Midbrain (tissue), 1 donor: ENCODE measurements at places on chromosomes 16 and 17.

GRCh38 chr16:9159839-9160550 is 68.6 kb downstream of the HAPSTR1 start:
- peak; percentile 74 for DNase-seq

DNA sequence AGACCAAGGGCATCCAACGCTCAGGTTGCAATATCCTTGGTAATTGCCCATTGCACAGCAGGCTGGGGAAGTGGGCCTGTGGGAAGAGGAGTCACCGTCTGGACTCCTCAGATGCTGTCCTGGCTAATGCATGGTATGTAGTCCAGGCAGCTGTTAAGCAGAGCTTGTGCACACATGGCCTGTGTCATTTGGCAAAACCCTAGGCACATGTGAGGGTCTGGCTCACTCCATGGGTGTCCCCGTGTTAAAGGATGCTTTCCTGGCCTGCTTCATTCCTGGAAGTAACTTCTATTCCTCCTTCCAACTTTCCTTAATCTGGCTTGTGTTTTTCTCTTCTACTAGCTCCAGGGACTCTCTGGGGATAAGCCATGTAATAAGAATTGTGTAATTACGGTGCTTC is 378.0 kb upstream of the CA10 start:
- DNase-seq = no peak

DNA sequence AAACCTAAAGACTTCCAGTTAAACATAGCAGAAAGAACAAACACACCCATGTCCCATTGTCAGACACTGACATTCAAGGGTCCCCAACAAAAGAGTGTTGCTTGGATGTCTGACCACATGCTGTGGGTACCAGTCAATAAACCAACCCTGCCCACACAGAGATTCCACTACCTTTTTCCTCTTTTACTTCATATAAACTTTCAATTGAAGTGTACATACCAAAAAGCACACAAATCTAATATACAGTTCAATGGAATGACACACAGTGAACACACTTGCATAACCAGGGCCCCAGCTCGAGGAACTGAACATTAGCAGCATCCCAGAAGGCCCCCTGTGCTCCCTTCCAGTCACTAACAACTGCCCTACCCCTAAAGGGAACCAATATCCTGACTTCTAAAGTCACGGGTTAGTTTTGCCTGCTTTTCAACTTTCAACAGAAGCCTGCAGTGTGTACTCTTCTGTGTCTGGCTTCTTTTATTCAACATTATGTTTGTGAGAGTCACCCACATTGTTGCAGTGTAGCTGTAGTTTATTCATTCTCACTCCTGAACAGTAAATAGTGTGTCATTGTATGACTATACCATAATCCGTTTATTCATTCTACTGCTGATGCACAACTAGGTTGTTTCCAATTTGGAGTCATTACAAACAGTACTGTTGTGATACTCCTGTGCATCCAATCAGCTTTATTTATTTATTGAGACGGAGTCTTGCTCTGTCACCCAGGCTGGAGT is 18.0 kb downstream of the CFDP1 start:
- no peak for DNase-seq

DNA sequence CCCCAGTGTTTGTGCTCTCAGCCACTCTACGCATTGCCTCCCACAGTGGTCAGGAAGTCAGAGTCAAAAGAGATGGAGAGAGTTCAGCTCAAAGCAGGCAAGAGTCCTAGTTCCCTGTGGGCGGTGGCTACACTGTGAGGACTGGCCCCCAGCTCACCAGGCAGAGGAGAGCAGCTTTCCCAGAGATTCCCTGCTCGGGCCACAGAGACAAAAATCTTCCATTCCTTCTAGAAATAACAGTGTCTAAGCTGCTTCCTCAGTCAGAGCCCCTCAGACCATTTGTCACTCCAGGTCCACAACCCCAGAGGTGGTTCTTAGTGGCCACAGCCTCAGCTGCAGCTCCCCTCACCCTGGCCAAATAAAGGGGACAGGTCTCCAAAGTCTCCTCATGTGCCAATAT is 263.0 kb upstream of the RPL38 start:
- DNase-seq = no peak

DNA sequence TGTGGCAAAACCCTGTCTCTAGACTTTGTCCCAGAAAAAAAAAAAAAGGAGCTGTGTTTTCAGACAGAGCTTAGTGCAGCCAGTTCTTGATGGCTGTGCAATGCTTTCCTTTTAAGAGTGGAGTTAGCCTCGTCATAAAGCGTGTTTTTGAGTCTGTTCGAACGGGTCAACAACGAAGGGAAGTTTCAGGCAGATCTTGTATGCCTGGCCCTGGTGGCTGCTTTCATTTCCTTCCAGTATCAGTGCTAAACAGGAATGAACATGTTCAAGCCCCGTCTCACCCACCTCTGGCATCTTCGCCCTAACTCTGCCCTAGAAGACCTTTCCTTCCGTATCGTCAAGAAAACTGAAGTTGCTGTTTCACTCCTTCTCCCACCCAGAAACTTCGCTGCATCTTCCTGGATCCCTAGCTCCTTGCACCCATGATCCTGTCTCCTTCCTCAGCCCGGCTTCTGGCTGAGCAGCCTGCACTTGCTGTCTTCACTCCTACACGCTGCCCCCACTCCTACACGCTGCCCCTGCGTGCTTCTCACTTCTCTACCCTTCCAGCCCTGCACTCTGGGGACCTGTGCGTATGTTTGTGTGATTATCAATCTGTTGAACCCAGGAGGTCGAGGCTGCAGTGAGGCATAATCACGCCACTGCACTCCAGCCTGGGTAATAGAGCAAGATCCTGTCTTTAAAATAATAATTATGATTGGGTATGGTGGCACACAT is 55.3 kb downstream of the USP10 start:
- DNase-seq = no peak

GRCh38 chr17:75350706-75351105 is 54.8 kb downstream of the GRB2 start:
- DNase-seq = no peak

DNA sequence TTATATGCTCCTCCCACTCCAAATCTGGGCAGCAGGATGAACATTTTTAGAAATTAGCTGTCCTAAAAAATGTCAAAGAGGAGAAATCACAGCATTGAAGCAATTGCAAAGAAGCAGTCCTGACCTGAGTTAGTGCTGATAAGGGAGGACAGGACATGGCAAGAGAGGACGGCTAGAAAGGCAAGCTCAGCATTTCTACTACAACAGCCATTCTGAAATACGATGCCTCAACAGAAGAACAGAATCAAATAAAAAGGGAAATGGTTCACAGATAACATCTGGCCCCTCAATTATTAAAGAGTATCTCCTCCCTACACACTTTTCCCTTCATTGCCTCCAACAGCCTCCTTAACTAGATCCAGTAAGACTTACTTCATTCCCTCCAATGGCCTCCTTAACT is 18.3 kb downstream of the VPS53 start:
- no peak for DNase-seq

- DNase-seq = no peak
These were observed 12.9 kb upstream of the ODF4 start for GRCh38 chr17:8326511-8327302.

DNA sequence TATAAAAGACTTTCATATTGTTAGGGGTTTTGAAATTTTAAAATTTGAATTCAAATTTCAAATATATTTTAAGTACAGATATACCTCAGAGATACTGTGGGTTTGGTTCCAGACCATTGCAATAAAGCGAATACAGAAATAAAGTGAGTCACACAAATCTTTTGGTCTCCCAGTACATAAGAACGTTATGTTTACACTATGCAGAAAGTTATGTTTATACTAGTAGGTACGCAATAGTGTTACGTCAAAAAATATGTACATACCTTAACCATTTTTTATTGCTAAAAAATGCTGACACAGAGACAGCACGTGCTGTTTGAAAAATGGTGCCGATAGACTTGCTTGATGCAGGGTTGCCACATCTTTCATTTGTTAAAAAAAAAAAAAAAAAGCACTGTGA is 19.7 kb downstream of the NUP88 start:
- DNase-seq = no peak

DNA sequence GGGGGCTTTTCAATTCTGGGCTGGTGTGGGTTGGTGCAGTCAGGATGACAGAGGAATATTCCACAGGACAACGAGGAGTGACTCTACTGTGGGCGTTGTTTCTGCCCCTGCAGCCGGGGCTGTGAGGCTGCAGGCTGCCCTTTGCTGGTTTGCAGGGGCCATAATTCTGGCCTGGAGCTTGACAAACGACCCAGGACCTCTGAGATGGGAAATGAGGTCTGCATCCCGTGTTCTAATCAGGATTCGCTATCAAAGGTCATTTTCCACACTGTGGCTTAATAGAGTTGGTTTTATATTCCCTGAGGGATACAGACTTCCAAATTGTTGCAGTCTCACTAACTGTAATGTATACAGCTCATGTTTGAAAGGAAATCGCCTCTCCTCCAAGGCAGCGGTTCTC is 180.9 kb downstream of the RPTOR start:
- no peak for DNase-seq

GRCh38 chr16:56898847-56899246 is 33.1 kb upstream of the HERPUD1 start:
- no peak for DNase-seq

- no peak for DNase-seq
These were observed 125.2 kb downstream of the CDH11 start for GRCh38 chr16:64996641-64997040.

DNA sequence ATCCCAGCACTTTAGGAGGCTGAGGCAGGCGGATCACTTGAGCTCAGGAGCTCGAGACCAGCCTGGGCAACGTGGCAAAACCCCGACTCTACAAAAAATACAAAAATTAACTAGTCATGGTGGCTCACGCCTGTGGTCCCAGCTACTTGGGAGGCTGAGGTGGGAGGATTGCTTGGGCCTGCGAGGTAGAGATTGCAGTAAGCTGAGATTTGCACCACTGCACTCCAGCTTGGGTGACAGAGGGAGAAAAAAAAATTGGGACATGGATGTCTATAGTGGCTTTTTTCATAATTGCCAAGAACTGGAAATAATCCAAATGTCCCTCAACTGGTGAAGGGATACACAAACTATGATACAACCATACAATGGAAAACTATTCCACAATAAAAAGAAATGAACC is 28.6 kb downstream of the OSBPL7 start:
- DNase-seq = no peak

DNA sequence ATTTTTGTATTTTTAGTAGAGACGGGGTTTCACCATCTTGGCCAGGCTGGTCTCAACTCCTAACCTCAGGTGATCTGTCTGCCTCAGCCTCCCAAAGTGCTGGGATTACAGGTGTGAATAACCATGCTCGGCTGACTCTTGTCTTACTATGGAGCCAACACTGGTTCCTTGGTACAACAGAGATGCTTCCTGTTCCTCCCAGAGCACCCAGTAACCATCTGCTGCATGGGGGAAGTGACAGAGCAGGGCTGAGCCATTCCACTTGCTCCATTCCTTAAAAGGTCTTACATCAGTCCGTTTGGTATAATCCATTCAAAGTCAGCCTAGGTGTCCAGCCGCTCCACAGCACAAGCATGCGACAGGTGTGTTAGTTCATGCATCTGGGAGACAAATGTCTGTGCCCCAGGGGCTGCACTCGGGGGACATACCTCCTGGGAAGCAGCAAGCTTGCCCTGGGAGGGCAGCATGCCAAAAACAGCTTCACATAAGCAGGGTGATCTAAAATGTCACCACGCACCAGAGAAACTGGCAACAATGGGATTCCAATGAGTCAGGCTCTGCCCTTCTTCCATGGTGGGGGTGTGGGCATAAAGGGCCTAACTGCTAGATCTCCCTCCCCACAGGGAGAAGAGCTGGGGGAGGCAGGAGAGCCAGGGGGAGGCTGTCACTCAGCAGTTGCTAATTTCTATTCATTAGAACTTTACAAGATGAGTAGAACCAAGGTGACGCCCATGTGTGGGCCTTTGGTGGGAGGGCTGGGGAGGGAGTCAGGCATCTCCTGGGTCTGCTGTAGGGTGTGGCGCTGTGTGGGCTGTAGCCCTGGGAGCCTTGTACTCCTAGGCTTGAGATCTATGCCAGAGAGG is 35.5 kb downstream of the PIPOX start:
- DNase-seq = no peak

DNA sequence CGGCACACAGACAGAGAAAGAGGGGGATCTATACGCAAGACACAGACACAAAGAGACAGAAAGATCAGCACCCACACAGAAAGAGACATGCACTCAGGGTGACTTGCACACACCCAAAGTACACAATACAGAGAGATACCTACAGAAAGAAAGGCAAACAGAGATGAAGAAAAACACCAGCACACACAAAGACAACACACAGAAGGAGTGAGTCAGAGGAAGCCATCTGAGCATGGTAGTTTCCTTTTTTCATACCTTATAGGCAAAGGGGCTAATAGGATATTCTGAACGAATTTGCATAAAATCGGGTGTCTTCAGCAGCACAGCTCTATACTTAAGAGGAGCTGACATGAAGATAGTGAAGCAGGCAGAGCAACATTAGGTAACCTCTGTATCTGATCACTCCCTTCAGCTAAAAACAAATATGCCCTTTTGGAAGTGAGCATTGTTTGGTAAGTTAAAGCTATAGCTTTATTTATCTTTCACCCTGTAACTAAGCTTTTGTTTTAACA is 198.6 kb downstream of the AATF start:
- DNase-seq = no peak

DNA sequence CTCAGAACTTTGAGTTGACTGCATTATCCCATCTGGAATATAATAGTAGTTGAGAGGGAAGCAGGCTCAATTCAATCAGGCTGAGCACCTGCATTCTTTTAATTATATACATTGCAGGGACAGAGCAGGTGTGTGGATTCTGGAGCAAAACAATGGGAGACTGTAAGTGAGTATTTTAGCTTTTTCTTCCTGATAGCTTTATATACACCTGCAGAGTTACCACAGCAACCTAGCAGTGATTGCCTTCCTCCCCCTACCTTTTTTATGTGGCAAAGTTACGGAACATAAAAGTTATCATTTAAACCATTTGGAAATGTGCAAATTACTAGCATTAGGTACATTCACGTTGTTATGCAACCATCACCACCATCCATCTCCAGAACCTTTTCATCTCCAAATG is 25.4 kb upstream of the RHOT1 start:
- DNase-seq = no peak

GRCh38 chr17:77167472-77168306 is 26.9 kb downstream of the SEC14L1 start:
- DNase-seq = no peak

GRCh38 chr17:35875072-35875799 is 4.9 kb downstream of the CCL5 start:
- DNase-seq = no peak

GRCh38 chr16:55495616-55496289 is 13.1 kb upstream of the LPCAT2 start:
- peak; percentile 10 for DNase-seq

DNA sequence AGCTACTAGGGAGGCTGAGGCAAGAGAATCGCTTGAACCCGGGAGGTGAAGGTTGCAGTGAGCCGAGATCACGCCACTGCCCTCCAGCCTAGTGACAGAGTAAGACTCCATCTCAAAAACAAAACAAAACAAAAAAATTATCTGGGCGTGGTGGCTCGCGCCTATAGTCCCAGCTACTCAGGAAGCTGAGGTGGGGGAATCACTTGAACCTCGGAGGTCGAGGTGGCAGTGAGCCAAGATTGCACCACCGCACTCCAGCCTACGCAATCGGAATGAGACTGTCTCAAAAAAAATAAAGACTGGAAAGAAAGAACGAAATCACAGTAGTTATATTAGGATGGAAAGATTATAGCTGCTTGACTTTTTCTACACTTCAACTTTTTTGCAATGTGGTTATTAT is 18.9 kb downstream of the COG1 start:
- DNase-seq = no peak
